ENCODE measurements at places on chromosomes 6 and 20.

- peak; percentile 96 for DNase-seq
Observed at GRCh38 chr6:22366214-22366613, 69.4 kb upstream of the PRL start.

- no peak for DNase-seq
Observed at GRCh38 chr20:50350510-50351249, 159.5 kb upstream of the PTPN1 start.

DNA sequence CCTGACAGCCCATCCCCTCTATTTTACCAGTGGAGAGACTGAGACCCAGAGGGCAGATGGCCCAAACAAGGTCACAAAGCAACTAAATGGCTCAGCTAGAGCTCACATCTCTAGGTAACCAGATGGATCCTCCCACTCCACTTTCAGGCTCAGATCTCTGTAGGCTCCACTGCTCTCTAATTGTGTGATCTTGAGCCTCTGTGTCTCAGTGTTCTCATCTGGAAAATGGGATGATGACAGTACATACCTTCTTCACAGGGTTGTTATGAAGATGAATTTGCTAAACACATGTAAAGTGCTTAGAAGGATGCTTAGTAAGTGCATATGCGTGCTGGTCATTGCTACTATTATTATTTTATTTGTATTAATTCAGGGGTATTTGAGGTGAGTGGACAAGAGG lies 40.5 kb downstream of the RAB44 start:
- DNase-seq = no peak

DNA sequence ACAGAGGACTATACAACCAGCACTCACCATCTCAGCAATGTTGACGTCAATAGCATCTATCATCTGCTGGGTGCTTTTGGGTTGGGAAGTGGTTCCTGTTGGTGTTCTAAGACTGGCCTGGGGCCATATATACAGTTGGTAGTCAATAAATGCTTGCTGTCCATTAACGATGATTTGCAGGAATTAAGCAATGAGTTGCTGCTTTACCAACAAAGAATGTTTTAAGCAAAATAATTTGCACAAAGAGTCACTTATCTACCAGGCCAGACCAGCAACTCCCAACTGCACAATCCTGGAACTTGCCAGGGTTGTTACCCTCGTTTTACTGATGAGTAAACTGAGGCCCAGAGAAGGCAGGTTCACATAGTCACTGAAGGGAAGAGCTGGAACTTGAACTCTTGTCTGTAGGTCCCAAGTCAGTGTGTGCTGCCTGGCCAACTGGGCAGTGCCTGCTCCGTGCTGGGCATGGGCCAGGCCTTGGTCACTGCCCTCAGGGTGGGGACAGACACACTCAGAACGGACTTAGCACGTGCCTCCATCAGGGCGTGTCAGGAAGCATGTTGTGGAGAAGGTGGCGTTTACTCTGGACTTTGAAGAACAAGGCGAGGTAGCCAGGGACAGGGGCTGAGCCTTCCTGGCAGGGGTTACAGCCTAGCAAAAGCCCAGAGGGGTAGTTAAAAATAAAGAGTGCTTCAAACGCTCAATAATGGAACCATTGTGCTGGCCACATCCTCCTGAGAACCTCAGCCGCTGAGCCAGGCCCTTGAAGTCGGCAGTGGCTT lies 2.5 kb upstream of the SRC start:
- no peak for DNase-seq

- DNase-seq = no peak
Observed at GRCh38 chr6:88008411-88008810, 39.2 kb upstream of the SPACA1 start.

DNA sequence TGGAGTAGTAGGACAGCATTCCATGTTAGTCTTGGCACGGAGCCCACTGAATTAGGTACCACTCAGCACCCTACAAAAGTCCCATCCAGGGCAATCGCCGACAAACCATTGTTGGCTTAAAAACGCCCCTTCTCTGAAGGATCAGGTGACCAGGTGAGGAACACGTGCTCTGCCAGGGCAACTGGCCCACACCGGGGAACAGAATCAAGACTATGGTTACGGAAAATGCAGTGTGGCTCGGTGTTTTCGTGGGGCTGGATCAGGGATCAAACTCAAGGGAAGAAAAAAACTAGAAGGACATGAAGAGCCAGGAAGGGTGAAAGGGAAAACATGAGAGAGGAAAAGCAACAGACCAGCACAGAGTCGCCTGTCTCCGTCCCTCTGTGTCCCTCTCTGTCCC lies 177.8 kb upstream of the ARID1B start:
- no peak for DNase-seq

GRCh38 chr6:150620763-150621162 lies 21.1 kb downstream of the PLEKHG1 start:
- no peak for DNase-seq

DNA sequence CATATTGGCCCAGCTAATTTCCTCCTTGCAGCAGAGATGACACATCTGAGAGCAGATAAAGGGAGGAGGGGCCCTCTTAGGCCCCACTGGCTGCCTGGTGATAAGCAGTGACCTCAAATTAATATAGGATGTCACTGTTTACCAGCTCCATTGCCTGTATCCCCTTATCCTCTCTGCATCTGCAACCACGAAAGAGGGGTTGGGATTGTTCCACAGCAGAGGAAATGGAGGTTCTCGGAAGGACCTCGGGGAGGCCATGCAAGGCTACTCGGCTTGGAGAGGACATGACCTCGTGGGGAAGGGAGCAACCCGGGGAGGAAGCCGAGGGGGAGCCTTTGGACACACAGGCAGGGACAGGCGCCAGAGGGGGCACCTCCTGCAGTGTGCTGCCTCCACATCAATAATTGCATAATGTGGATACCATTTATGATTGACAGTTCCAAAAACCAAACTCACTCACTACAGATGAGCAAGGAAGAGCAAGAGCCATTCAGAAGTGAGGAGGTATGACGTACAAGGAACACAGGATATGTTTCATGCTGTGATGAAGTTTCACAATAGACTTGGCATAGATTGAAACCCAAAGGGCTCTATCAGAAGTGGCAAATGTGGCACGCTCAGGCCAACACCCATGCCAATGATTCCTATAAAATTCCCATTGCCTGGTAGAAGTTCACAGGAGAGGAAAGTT lies 177.2 kb upstream of the RNF24 start:
- DNase-seq = peak; percentile 45

- no peak for DNase-seq
Observed at GRCh38 chr20:11813106-11813890, 104.4 kb upstream of the BTBD3 start.

- no peak for DNase-seq
Observed at GRCh38 chr6:3610206-3610605, 141.3 kb downstream of the PXDC1 start.

DNA sequence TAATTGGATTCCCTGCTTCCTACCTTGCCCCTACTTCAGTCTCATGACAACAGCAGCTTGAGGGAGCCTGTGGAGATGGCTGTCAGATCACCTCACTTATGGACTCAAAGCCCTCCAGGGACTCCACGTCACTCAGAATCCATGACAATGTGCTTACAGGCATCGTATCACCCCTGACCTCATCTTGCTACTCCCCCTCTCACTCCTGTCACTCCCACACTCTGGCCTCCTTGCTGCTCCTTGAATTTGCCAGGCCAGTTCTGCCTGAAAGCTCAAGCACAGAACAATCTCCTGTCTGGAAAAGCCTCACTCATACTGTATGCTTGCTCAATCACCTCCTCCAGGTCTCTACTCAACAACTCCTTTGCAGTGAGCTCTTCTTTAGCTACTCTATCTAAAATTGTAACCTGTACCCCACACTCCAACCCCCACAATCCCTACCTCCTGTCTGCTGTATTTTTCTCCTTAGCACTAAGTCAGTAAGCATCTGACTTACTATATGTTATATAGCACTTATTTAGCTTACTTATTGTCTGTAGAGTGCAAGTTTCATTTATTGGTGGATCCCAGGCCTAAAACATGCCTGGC lies 10.7 kb upstream of the GSTA4 start:
- no peak for DNase-seq

DNA sequence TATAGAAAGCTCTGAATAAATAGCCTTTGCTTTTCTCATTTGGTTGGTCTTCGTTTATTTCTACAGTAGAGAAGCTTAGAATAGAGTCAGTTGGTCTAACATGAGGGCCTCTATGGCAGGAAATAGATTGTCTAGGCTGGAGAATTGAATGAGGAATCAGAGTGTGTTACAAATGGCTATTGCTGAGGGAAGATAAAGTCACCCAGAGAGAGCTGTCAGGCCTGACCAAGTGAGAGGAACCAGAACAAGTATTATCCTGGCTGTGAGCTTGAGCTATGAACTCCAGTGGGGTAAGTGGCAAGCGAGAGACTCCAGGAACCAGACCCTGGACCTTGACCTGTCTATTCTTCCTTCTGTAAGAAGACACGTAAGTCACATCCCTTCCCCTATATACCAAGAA lies 353.1 kb downstream of the CD83 start:
- DNase-seq = no peak

- DNase-seq = peak; percentile 34
Observed at GRCh38 chr6:127119102-127120022, 891 bp downstream of the RSPO3 start.

DNA sequence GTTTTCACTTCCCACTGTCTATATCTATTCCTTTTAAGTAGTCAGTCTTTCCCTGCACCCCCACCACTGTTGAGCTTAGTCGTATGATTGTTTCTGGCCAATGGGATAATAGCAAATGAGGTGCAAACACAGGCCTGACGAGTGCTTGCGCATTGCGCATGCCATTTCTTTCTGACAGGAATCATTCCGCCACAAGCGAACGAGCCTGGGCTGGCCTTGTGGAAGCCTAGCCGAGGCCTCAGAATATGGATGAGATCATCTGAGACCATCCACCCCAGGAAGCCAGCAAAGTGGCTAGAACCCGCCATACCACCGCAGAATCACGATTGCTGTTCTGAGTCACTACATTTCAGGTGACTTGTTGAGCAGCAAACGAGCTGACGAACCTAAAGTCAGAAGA lies 52.2 kb upstream of the PRL start:
- no peak for DNase-seq

GRCh38 chr20:4997222-4997621 lies 4.1 kb downstream of the SLC23A2 start:
- no peak for DNase-seq

Measured in CD14-positive monocyte (primary cell).